Activated CD8-positive, alpha-beta memory T cell treated with anti-CD3 and anti-CD28 coated beads for 36 hours (primary cell): ENCODE measurements at places on chromosomes 4 and X. TPM values are rescaled to one million over a fixed set of nuclear protein-coding genes. Genes with fewer than 3 reads are reported as not detected.

Gene ADGRL3
- total RNA-seq, result not detected

Gene S100G
- not detected for total RNA-seq

Gene CSAG3
- not detected for total RNA-seq

Gene WDR45
- 40.6 TPM for total RNA-seq

Gene GABRQ
- not detected for total RNA-seq

Gene SAGE1
- not detected for total RNA-seq

Gene SPANXA1
- total RNA-seq, result not detected

Gene VCX3B
- total RNA-seq, result not detected

Gene CASP6
- 15.2 TPM for total RNA-seq

Gene PPID
- total RNA-seq, result 74.1 TPM

Gene SLC49A3
- 1.1 TPM for total RNA-seq

Gene SPANXN4
- total RNA-seq, result not detected

Gene GRIA3
- not detected for total RNA-seq

Gene LANCL3
- total RNA-seq, result 0.65 TPM
